HepG2 (cell line): ENCODE measurements at places on chromosomes 16 and 17. TPM values are rescaled to one million over a fixed set of nuclear protein-coding genes. Genes with fewer than 3 reads are reported as not detected.

DNA sequence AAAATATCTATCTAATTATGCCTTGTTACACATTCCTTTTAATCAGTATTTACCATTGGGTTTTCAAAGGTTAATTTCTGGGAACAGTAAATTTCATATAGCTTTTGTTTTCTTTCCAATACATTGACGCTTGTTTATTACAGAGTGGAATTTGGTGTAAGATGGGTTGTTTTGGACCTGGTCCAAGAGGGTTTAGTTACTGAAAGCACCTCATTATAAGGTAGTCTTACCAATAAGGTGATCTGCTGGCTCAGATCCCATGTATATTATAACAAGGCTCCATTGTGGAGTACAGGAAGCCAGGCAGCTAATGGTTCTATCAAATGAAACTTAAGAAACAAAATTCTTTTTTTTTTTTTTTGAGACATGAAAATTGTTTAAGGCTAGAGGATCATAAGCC lies 87.3 kb upstream of the NACA2 start:
- no peaks in the 10 kb centered on the region for H3K27me3 ChIP-seq
- no peak for DNase-seq
- H3K27ac ChIP-seq, result no peak overlapping the region
- H3K4me1 ChIP-seq, result peaks cover 6% of the 10 kb centered on the region

DNA sequence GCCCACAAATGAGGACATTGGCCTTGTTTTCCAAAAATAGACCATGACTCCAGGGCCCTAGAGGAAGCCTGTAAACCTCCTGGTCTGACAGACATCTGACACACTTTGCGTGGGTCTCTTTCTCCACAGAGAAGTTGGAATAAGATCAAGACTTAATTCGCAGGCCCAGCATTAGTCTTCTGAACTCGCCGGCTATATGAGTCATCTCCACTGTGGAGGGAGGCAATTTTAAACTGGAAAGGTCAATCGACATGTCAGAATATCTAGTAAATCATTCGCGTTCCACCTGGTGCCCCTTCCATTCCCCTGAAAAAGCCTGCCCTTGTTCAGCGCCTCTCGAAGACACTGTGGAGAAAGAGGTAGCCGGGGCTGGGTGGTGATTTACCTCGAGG lies 140.1 kb downstream of the CLEC16A start:
- H3K36me3 ChIP-seq, result no peaks in the 10 kb centered on the region
- H3K27ac ChIP-seq, result no peak overlapping the region
- no peak overlapping the region for H3K4me3 ChIP-seq
- H3K4me1 ChIP-seq, result peaks cover 20% of the 10 kb centered on the region

GRCh38 chr16:66502020-66502913 lies 47.7 kb downstream of the TK2 start:
- H3K36me3 ChIP-seq, result no peaks in the 10 kb centered on the region
- no peak overlapping the region for H3K27ac ChIP-seq
- no peaks in the 10 kb centered on the region for H3K27me3 ChIP-seq
- DNase-seq, result peak; percentile 47
- H3K4me3 ChIP-seq, result no peak overlapping the region

DNA sequence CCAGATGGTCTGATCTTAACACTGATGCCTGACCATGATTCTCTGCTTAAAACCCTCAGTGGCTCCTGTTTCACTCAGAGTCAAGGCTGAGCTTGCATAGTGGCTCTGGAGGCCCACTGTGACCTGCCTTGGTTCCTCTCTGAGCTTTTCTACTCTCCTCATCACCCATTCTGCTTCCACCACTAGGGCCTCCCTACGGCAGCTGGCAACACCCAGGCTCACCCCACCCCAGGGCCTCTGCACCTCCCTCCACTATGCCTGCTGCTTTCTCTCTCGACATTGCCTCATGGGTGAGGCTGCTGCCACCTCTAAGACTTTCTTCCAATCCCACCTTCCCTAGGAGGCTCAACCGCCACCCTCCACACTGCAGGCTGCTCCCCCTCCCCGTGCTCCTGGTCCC lies 127.6 kb downstream of the IRX3 start:
- H3K4me3 ChIP-seq, result no peak overlapping the region
- no peaks in the 10 kb centered on the region for H3K27me3 ChIP-seq
- peaks cover 64% of the 10 kb centered on the region for H3K4me1 ChIP-seq
- H3K27ac ChIP-seq, result no peak overlapping the region
- no peaks in the 10 kb centered on the region for H3K36me3 ChIP-seq
- DNase-seq, result no peak

- peaks cover 56% of the 10 kb centered on the region for H3K4me1 ChIP-seq
- peaks cover 2% of the 10 kb centered on the region; the same call in 1 of the 2 replicates for H3K36me3 ChIP-seq
- H3K27me3 ChIP-seq, result no peaks in the 10 kb centered on the region
- H3K4me3 ChIP-seq, result peak overlapping the region; percentile 60
- DNase-seq, result peak; percentile 38
- H3K27ac ChIP-seq, result no peak overlapping the region
Observed at GRCh38 chr17:58338841-58339754, 10.5 kb upstream of the TSPOAP1 start.

DNA sequence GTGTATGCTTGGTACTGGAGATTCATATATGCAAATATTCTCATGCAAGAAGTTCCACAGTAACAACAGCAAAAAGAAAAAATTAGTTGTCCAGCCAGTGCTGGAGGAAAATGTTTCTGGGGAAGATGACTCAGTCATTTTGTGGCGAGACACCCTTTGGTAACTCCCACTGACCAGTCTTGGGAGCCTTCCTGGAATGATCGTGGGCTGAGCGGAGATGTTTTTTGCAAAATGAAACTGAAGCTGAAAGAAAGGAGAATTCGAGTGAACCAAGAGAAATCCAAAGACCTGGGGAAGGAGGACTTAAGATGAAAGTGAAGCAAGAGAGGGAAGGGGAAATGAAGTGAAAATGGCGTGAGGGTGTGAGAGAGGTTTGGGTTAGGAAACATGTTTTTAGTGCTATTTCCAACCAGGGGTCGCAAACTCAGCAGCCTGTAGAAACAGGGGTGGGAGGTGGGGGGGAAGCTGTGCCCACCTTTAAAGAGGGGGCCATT lies 5.2 kb downstream of the ITPRIPL2 start:
- no peaks in the 10 kb centered on the region for H3K36me3 ChIP-seq
- no peak overlapping the region for H3K27ac ChIP-seq
- peaks cover 55% of the 10 kb centered on the region for H3K4me1 ChIP-seq
- no peak overlapping the region for H3K4me3 ChIP-seq
- no peak for DNase-seq

DNA sequence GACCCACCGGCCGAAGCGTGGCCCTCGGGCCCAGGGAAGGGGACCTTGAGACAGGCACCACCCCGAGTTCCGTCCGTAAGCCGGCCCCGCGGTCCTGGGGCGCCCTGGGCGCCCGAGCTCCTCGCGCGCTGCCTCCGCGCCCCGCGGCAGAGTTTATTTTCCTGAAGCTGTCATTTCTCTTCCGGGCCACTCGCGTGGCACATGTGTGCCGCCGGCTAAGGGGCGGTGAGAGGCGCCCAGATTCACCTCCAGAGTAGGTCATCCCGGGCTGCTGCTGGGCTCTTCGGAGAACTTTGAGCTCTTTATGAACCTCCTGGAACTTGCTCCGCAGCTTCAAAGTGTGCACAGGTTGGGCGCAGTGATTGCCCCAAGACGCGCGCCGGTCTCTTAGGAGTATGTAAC lies 489 bp downstream of the ZC3H18 start:
- peaks cover 28% of the 10 kb centered on the region for H3K4me1 ChIP-seq
- DNase-seq, result no peak
- H3K4me3 ChIP-seq, result peak overlapping the region; percentile 100

RHOT2 gene
- 34.1 and 63.6 TPM in 2 replicates for total RNA-seq

DNA sequence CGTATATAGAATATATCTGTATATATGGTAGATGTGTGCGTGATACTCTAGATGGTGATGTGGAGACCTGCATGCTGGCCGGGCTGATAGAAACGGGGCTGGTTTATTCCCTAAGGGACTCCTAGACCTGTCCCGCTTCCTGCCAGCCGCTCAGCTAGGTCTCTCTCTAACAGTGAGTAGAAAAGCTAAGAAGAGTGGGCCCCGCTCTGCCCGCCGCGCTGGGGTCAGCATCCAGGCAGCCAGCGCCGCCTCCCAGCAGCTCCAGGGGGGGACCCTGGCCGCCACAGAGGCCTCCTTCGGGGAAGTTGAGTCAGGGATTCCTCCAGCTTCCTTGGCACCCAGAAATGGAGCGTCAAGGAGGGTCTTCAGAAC lies 9.4 kb downstream of the CYGB start:
- H3K4me3 ChIP-seq, result no peak overlapping the region
- no peak overlapping the region for H3K27ac ChIP-seq
- no peaks in the 10 kb centered on the region for H3K27me3 ChIP-seq
- H3K36me3 ChIP-seq, result no peaks in the 10 kb centered on the region
- no peak for DNase-seq

NOG gene
- not detected in 2 replicates for total RNA-seq
